ENCODE measurements at places on chromosomes 1 and 21.
A peak's percentile ranks its signal among the peaks of the same experiment; 100 is the strongest.

- DNase-seq = no peak
Measured at GRCh38 chr21:24649691-24650090, 957.6 kb downstream of the MRPL39 start.

DNA sequence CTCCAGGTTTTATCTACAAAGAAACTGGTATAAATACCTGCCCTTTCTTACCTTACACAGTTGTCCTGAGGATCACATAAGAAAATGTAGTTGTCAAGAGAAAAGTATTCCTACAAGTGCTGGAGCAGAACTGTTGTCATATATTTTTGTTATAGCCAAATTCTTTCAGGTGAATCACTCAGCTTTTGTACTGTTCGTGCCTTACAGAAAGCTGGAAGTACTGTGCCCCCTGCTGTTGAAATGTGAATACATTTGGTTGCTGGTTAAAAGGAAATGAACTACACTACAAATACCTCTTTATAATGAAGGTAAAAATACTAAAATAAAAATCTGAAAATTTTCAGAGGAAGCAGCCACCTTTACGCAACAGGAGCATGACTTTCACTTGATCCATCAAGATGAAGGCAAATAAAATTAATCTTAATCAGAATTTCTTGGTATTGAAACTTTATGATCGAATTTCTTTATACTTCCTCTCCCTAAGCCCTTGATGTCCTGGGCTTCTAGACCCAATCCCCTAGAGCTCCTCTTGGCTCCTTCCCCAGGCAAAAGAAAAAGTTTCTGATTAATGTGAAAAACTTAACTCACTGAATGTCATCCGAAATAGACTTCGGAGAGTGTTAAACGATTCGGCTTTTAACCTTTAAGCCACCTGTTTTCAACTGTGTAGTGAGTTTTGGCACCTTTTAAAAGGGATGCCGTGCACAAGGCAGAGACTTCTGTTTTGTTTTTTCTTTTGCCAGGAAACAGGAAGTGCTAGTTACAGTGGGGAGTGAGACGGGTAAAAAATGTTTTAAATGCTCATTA, 12.5 kb downstream of the CHML start:
- DNase-seq = peak; percentile 76

DNA sequence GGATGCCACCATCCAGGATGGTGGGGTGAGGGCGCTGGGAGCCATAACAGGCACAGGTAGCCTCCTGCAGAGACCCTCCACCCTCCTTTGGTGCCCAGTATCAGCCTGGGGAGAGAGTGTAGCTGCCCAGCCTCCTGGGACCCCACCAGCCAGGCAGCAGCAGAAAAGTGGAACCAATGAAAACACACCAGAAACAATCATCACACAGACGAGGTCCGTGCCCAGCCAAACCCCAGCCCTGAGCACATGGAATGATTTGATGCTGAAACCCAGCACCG, 285.1 kb downstream of the PTPRU start:
- no peak for DNase-seq

DNA sequence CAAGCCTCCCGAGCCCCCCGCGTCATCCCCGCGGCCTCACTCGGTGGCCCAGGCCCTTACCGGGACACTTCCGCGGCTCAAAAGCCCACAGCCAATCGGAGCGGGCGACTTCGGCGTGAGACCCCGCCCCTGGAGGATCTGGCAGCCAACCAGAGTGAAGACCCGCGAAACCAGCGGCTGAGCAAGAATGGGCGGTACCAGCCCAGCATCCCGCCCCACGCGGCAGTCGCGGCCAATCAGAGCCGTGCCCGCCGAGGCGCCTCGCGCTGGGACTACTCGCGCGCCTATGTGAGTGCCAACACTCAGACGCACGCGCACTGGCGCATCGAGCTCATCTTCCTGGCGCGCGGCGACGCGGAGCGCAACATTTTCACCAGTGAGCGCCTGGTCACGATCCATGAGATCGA, 22.5 kb downstream of the DISP3 start:
- DNase-seq = no peak

GRCh38 chr21:43352568-43353281, 74.2 kb downstream of the SIK1 start:
- no peak for DNase-seq

DNA sequence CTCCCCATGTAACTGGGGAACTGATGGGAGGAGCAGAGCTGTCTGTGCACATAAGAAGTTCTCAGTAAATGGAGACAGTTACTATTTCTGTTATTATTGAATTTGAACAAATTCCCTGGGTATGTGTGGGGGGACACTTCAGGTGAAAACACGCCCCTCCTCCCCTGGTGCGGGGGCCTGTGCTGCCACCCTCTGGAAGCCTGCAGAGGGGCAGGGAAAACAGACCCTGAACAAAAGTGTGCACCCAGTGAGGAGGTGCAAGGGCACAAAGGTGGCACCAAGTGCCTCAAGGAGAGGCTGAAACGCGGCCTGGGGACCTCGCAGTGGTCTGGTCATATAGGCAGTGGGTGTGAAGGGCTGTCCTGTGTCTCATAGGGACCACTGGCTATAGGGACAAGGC, 18.2 kb upstream of the NADK start:
- no peak for DNase-seq

DNA sequence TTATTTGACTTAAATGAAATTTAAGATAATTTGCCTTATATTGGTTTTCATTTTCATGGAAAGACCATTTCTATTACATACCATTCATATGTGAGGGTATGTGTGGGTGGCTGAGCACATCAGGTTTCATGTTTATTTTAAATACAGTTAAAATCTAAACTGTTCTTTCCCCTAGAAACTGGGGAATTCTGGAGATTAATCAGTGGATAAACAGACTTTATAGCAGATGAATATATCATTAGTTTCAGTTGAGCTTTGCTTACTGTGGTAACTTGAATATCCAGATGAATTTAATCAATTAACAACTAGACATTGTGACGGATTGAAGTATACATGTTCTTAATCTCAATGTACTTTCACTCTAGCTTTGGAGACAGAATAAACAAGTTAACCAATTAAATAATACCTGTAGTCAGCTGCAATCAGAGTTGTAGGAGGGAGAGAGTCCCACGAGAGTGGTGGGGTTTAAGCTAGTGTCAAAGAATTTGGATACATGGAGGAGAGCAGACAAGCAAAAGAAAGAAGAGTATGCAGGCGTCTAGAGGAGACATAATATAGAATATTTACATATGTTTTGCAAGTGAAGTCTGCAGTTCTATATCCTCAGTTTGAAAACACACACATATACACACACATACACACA, 97.6 kb downstream of the PDE4B start:
- DNase-seq = no peak

DNA sequence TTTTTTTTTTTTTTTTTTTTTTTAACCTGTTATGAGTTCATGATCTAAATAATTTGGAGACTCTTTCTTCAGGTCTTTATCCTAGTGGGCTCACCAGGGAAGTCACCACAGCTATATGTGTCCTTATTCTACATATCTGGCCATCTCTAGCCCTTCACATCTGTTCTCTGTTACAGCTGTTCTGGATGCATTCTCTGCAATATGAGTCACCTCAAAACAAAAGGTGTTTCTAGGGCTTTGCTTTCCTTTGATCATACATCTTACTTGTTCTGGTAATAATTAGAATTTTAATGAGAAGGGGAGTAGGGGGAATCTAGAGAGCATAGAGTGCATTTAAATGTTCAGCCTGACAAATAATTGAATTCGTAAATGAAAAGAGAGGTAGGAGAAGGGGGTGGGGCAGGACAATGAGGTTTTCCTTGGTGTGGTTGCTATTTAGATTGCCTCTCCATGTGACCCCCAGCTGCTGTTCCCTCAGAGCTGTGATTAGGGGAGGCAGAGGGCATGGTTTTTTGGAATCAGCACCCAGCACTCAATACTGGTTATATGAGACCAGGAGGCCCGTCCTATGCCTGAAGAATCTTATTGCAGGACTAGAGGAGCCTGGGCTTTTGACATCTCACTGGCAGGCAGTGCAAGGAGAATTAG, 8.0 kb downstream of the SYT6 start:
- DNase-seq = peak; percentile 12

DNA sequence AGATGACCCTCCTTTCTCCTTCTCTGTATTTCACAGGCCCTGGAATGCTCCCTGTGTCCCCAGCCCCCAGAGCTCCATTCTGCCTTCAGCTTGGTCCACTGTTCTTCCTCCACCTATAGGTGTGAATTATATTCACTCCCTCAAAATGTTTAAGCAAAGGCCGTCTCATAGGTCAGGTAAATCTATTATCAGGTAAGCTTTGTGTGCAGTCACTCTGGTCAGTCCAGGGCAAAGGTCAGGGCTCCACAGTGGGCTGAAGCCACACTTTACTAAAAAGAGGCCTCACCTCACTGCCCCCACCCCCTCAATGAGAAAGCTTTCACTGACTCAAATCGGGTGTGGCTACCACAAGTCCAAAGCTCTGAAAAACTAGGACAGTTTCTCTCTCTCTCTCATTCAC, 65.9 kb downstream of the DNTTIP2 start:
- DNase-seq = no peak

GRCh38 chr1:12040457-12041051, 21.3 kb downstream of the MIIP start:
- DNase-seq = peak; percentile 89

DNA sequence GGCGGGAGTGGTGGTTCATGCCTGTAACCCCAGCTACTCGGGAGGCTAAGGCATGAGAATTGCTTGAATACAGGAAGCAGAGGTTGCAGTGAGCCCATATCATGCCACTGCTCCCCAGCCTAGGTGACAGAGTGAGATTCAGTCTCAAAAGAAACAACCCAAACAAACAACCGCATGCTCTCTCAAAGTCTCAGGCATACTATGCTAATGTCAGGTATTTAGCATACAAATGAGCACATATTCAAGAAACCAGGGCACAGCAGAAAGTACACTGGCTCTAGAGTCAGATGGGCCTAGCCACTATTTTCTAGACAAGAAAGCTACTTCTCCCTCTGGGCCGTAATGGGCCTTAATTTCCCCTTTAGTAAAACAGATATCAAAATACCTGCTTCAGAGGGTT, 55.0 kb downstream of the ELAVL4 start:
- DNase-seq = no peak

DNA sequence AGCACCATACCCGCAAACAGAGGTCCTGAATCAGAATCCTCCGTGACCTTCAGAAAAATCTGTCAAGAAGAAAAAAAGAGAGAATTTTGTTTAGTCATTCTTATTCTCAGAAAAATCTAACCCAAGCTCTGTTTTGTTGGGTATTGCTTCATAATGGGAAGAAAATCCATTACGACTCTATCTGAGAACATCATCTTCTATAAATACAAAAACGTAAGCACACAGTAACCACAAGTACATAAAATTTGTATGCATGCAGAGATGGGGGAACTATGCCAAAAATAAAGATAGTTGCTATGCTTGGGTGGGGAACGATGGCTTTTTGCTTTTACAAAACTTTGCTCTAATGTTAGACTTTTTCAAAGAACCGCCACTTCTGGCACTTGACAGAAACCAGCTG, 84.2 kb downstream of the ABCA4 start:
- no peak for DNase-seq

DNA sequence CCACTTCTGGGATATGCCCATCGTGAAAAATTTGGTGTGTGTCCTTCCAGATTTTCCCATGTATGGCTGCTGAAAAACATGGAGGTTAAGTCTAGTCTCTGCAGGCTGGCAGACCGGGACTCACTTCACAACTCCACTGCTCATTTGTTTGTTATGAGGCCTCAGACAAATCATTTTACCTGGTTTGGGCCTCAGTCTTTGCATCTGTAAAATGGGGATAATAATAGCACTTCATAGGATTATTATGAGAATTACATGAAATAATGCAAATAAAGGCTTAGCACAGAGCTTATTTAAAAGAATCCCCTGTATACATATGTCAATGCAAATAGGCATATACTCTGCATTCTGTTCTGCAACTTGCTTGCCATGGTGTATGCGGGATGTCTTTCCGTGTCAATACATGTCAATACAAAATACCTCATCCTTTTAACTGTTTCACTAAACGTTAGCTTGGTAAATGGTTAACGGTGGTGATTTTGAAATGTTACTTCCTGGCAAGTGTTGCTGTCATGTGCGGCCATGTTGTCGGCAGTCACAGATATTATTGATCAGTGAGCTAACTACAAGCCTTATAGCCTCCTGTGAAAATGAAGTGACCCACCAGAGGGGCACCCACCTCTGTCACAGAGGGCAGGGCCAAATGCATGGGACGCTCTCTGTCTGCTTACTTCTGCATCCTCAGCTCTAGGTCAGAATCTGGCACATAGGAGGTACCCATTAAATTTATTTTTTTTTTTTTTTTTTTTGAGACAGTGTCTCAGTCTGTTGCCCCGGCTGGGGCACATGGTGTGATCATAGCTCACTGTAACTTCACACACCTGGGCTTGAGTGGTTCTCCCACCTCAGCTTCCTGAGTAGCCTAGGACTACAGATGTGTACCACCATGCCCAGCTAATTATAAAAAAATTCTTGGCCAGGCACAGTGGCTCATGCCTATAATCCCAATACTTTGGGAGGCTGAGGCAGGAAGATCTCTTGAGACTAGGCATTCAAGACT, 4.3 kb downstream of the LCK start:
- no peak for DNase-seq

DNA sequence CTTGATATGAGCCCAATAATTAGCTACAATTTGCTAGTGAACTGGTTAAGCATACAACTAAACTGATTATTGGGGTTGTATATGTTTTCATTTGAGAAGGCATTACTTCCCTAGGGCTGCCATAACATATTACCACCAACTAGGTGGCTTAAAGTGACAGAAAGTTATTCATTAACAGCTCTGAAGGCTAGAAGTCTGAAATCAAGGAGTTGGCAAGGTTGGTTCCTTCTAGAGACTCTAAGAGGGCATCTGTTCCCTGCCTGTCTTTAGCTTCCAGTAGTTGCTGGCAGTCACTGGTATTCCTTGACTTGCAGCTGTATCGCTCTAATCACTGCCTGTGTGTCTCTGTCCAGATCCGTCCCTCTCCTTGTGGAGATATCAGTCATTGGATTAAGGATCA, 86.3 kb downstream of the LHX9 start:
- no peak for DNase-seq

DNA sequence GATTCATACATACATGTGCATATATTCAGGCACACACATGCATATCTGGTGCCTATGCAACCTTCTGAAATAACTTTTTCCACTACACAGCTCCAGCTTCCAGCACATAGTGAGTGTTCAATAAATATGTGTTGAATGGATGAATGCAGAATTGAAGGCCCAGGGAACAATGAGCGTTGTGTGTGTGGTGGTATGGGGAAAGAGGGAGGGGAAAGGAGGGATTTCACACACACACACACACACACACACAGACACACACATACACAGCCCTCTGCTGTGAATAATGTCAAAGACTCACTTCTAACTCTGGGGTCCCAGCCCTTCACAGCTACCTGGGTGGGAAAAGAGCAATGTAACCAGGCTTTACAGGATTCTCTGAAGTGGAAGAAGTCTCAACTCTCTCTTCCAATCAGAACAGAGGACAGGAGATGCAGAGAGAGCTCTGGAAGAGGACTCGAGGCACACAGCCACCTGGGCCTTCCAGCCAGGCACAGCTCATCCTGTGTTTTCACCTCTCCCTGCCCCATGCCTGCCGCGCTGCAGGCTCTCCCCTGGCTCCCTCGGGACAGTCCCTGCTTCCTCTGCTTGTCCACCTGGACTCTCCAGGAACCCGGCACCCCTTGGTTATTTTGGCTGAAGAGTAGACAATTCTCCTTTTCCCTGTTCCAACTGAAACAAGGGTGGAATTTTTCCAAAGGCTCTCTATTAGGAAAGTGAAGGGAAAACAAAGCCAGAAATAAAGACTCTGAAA, 5.4 kb upstream of the IGSF8 start:
- no peak for DNase-seq

GRCh38 chr1:202807451-202807925, 733 bp downstream of the KDM5B start:
- no peak for DNase-seq

GRCh38 chr1:14949836-14950713, 203.5 kb upstream of the TMEM51 start:
- no peak for DNase-seq

- no peak for DNase-seq
Measured at GRCh38 chr1:209777587-209777986, 6.8 kb downstream of the C1orf74 start.
